ENCODE measurements at places on chromosomes 16 and 17.
A peak's percentile ranks its signal among the peaks of the same experiment; 100 is the strongest.

GRCh38 chr17:68865584-68865983 is 89.6 kb downstream of the ABCA8 start:
- no peak for DNase-seq

- no peak for DNase-seq
Observed at GRCh38 chr16:70757183-70757582, 43.8 kb downstream of the VAC14 start.

GRCh38 chr17:66098040-66098439 is 93.9 kb downstream of the CEP112 start:
- DNase-seq, result no peak

DNA sequence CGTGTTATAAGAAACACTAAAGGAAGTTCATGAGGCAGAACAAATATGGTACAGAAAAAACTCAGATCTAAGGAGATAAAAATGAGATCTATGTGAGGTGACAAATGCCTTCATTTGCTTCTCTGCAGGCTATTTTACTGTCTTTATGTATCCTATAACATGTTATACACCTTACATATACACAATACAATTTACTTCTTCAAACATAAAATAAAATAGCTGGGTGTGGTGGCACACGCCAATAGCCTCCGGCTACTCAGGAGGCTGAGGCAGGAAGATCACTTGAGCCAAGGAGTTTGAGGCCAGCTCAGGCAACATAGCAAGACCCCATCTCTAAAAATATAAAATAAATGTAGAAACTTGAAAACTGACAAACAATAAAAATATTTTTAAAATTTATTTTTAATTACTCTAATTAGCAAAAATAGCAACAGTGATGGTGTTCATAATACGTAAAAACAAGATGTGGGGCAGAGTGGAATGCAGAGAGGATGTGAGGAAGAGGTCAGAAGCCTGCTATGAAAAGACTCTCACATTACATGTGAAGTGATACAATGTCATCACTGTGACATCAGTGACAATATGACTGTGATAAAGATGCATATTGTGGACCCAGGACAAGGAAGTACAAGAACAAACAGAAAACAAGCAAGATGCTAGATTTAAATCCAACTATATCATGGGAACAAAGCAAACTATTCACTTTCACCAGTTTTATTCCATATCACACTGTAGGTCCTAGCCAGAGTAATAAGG is 31.0 kb downstream of the VPS53 start:
- DNase-seq, result no peak

- DNase-seq, result peak; percentile 70
Observed at GRCh38 chr16:85752511-85753420, 1.9 kb upstream of the C16orf74 start.

DNA sequence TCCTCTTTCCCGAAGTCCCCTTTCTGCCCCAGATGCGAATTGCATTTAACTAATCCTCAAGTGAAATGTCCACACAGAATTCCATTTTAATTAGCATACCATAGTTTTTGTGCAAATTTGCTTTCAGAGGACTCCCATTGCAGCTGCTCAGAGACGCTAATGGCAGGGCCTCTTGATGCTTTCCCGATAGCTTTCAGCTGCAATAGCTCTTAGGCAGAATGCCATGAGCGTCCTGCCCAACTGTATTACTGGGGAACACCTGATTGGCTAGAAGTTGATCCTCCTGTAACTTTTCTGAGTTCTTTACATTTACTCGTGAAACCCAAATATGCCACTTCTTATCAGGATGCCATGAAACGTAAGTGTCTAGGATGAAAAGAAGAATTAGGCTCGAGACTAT is 203.0 kb downstream of the UTP18 start:
- no peak for DNase-seq

- no peak for DNase-seq
Observed at GRCh38 chr17:61479493-61480413, 27.5 kb downstream of the TBX4 start.
